Natural killer cell (primary cell): ENCODE measurements at places on chromosomes 2 and 18. TPM values are rescaled to one million over a fixed set of nuclear protein-coding genes. Genes with fewer than 3 reads are reported as not detected.

- DNase-seq = no peak
Measured at GRCh38 chr2:126317790-126318431, 338.0 kb upstream of the GYPC start.

PDIA6 gene
- 58.7 TPM for total RNA-seq

DPYSL5 gene
- total RNA-seq = not detected

MDH1B gene
- not detected for total RNA-seq

MC2R gene
- not detected for total RNA-seq

ERBB4 gene
- not detected for total RNA-seq

UBXN4 gene
- 129 TPM for total RNA-seq

DNA sequence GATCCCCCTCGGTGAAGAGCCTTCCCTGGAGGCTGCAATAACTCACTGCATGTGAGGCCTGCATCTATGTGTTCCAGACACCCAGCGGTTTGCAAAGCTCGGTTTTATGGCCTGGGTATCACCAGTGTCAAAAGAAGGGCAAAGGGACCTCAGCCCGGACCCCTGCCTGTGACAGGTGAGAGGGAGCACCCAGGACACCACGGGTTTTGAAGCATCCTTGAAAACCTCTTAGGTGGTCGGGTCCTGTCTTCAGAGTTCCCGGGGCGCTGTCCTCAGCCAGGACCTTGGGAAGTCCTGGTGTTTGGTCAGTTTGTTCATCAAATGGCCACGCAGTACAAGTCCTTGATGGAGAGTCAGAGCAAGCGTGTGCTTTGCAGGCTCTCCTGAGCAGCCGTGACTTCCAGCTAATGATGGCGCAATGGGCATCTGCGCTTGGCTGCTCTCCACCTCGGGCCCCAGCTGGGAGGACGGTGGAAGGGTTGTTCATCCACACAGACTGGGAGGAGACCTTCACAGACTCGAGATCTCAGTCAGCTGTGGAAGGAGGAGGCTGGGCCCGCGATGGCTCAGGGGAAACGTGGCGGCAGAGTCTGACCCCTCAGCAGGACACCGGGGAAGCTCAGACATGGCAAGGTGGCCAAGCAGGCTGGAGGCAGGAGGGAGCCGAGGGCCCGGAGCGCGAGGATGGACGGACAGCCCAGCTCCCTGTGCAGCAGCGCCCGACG lies 113.1 kb upstream of the GPC1 start:
- DNase-seq = no peak

ATP6V1B1 gene
- total RNA-seq = not detected

DNA sequence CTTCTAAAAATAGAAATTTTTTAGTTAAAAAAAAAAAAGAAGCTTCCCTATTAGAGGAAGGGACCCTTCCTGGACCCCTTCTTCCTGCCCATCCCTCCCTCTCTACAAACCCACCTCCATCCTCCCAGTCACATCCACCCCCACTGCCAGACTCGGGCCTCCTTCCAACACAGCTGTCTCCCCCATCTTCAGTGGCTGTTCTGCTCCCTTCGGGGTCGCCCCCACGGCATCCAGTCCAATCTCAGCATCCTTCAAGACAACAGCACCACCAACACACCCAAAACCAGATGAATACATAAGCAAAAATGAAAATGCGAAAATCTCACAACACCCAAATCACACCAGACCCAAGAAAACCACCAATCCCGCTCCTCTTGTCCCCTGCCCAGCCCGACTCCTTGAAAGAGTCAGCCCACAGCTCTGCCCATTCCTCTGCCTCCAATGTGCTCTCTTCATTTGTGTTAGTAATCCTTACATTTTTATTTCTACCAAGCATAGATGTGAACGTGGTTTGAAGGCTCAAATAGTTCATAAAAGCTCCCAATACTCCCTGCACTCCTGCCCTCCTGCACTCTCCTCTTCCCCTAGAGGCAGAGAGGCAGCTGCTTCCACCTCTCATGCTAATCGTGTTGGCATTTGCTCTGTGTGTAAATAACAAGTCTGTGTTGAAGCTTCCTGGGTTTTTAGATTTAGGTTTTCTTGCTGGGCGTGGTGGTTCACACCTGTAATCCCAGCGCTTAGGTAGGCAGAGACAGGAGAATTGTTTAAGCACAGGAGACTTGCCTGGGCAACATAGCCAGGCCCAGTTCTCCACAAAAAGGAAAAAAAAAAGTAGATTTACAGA lies 37.0 kb downstream of the MAL start:
- no peak for DNase-seq

GRCh38 chr2:85649201-85650190 lies 18.5 kb downstream of the SFTPB start:
- DNase-seq = no peak

DNA sequence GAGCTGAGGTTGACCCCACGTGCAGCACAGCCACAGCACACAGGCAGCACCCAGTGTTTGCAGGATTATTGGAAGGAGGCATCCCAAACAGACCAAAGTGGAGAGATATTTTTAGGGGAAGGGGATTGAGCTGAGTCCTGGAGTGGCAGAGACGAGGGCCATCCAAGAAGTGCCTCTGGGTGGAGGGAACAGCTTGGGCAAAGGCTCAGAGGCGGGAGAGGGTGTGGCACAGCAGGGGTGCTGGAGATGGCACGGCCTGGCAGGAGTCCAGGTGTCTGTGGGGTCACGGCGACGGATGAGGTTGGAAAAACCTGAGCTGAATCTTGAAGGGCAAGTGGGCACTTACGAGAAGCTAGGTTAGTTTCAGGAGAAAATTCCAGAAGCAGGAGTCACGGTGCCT lies 60.6 kb downstream of the INHBB start:
- DNase-seq = no peak

GRCh38 chr18:48531908-48532307 lies 6.9 kb upstream of the CTIF start:
- DNase-seq = no peak

EGR4 gene
- total RNA-seq = 1.1 TPM

UCN gene
- total RNA-seq = 3.6 TPM

GRCh38 chr2:62329797-62330196 lies 133.9 kb downstream of the B3GNT2 start:
- no peak for DNase-seq

- no peak for DNase-seq
Measured at GRCh38 chr2:65664931-65665330, 232.5 kb upstream of the SPRED2 start.

DNA sequence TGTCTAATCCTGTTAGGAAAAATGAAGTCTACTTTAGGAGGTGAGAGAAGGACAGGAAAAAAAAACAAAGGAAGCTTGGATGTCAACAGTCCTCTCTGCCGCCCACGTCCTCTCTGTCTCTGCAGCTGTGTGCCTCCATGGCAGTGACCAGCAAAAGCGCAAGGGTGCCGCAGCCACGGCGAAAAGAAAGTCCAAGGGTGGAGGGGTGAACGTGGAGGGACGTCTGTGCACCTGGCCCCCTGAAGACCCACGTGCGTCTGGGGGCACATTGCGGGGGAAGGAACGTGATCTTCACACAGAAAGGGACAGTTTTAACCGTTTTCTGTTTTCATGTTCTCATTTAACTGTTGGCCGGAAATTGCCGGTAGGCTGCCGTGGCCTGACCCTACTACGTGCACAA lies 152.7 kb downstream of the MBP start:
- DNase-seq = no peak

- no peak for DNase-seq
Measured at GRCh38 chr18:44437603-44438002, 243.1 kb upstream of the SETBP1 start.

PMAIP1 gene
- 211 TPM for total RNA-seq

ADGRF3 gene
- 2.1 TPM for total RNA-seq

DNA sequence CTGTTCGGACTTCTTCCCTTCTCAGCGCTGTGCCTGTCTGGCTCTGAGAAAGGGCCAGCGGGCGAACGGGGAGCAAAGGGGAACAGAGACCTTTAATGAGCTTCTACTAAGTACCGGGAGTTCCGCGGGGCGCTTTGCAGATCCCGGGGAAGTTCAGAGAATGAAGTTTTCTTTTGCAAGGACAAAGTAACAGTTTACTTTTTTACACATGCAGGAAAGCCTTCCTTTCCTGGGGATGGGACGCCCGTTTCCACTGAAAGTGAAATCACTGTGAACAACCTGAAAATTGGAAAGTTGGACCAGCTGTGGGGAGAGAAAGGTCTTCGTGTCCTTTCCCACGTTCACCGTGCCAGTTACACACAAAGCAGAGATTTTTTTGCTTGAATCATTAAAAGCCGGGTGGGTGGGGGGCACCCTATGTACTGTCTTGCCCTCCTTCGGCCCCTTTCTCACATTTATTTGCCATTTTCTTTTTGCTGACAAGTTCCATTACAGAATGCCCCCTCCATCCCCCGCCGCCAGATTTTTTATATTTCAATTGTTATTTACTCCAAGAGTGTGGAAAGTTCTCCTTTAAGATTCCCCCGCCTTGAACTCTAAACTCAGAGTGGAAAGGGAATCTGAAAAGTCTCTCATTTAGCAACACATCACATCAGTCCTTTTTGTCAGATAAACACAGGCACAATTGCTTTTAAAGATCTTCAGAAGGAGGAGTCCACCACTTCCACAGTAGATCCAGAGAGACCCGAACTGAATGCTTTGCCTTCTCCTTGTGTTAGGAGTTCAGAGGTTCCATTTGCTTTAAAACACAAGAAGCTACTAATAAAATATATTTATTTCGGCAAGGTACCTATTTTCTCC lies 1.1 kb upstream of the FN1 start:
- DNase-seq = no peak

UGT1A3 gene
- total RNA-seq = not detected

GNAL gene
- 10.9 TPM for total RNA-seq

DAW1 gene
- total RNA-seq = not detected

CFAP221 gene
- total RNA-seq = not detected

DNA sequence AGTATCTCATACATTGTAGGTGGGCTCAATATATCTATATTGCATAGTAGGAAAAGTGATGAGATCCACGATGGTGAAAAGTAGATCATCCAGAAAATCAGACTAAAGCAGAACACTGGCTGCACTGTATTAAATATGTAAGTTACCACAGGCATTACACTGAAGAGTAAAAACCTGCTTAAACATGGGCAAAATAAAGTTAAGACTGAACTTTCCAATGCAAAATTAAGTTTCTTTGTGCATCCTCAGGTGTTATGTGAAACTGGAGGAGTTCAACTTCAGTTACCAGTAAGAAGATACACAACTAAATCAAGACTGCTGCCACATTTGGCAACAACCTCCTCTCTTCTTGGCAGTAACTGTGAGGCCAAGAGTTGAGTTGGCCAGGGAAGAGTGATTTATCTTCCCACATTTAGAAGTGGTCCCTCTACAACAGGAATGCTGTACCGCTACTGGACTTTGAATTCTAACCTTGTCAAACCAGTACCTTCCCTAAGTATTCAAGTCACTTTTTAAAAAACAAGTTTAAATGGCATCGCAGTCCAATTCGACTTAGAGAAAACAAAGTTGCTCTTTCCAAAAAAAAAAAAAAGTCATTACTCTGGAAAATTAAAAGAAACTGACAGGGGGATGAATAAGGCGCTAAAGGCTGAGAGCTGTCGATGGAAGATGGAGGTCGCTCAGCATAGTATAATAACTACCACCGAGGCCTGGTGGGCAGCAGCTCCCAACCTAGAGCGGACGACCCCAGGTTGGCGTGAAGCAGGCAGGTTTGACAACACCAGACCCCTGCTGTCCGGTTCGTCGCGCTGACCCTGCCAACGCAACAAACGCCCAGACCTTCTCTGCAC lies 1.1 kb downstream of the MAP4K3 start:
- peak; percentile 6 for DNase-seq

- no peak for DNase-seq
Measured at GRCh38 chr18:56100090-56100722, 512.2 kb upstream of the TCF4 start.

- no peak for DNase-seq
Measured at GRCh38 chr2:197879812-197880408, 75.5 kb downstream of the PLCL1 start.

- no peak for DNase-seq
Measured at GRCh38 chr2:134310107-134311079, 56.5 kb downstream of the MGAT5 start.

DNA sequence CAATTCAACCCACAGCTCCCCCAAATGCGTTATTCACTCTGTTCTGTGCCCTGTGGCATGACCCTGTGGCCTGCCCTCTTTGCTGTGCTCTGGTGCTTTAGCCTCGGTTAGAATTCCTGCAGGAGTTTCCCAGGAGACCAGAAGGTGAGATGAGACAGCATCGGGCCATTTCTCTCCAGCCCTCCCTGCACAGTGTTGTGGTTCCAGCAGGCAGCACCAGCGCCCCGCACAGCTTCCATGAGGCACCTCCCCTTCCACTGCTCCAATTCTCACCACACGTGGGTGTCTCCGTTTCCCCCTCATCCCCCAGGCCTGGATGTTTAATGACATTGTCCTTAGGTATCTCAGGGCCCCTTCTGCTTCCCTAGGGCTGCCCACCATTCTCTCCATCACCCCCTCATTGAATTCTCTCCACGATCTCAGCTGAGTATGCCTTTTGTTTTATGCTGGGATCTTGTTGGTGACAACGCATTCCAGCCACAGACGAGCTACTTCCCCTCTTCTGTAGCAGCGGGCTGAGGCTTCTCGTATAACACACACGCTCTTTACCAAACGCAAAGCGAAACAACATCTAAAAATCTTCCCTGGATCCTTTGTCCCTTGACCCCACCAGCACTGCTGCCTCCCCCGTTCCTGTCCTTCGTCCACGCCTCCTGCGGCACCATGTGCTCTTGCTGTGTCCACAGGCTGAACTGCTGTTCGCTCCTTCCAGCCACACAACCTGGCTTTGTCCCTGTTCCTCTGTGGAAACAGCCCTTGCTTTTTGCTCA lies 35.1 kb downstream of the ACKR3 start:
- no peak for DNase-seq

GRCh38 chr18:25743646-25744151 lies 346.7 kb downstream of the SS18 start:
- no peak for DNase-seq

GRCh38 chr2:11822746-11823451 lies 76.5 kb downstream of the LPIN1 start:
- no peak for DNase-seq

GRCh38 chr18:29840089-29840488 lies 1202.5 kb downstream of the DSC3 start:
- no peak for DNase-seq

- DNase-seq = no peak
Measured at GRCh38 chr18:12840382-12840781, 43.7 kb downstream of the PTPN2 start.

DNA sequence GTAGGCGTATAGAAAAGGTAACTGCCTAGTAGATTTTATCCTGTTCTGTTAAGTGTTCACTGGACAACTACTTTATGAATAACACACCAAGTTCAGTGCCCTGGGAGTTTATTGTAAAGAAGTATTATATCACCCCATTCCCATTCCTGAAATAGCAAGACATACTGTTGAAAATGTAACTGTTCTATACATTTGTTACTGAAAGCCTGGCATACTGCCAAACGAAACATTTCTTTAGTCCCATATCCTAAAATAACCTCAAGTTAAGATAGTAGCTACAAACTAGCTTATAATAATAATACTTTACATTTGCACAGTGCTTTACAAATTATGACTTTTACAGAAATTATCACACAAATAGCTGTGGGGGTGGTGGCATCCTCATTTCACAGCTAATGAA lies 25.1 kb downstream of the SPDYA start:
- DNase-seq = no peak

MYOM1 gene
- total RNA-seq = 5.8 TPM
